Tongue (tissue), 3 donors: ENCODE measurements at places on chromosomes 12 and 14. TPM values are rescaled to one million over a fixed set of nuclear protein-coding genes. Genes with fewer than 3 reads are reported as not detected.

DNA sequence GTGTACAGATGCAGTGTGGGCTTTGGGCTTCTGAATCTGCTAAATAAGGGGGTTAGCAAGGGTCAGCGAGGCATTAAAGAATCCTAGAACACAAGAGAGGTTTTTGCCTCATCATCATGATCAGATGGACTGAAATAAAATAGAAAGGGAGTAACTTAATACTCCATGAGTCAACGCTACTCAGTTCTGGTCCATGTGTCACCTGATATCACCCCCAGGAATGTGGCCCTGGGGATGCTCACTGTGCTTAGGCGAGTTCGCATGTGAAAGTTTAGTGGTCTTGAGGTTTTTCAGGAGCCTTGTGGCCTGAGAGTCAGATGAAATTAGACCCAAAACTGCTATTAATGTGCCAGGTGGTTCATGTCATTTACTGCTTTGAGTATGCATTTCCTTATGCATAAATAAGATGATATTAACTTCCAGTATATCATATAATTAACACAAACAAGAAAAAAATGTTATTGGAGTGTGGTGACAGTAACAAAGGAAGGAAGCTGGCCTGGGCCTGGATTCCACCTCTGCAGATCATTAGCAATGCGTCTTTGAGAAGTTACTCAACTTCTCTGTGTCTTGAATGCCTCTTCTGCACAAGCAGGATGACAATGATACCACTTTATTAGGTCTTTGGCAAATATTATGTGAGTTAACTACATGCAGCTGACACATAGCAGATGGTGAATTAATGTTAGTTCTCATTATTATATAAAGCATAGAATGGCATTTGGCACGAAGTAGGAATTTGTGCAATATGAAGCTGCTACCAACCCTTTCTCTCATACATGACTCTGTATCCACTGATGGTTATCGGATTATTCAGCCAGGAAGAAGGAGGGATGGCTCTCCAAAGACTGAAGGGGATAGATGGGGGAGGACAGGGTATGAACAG lies 1272.6 kb downstream of the AACS start:
- DNase-seq: peak; percentile 64

GRCh38 chr12:89882050-89882449 lies 173.4 kb upstream of the ATP2B1 start:
- no peak for DNase-seq

DNA sequence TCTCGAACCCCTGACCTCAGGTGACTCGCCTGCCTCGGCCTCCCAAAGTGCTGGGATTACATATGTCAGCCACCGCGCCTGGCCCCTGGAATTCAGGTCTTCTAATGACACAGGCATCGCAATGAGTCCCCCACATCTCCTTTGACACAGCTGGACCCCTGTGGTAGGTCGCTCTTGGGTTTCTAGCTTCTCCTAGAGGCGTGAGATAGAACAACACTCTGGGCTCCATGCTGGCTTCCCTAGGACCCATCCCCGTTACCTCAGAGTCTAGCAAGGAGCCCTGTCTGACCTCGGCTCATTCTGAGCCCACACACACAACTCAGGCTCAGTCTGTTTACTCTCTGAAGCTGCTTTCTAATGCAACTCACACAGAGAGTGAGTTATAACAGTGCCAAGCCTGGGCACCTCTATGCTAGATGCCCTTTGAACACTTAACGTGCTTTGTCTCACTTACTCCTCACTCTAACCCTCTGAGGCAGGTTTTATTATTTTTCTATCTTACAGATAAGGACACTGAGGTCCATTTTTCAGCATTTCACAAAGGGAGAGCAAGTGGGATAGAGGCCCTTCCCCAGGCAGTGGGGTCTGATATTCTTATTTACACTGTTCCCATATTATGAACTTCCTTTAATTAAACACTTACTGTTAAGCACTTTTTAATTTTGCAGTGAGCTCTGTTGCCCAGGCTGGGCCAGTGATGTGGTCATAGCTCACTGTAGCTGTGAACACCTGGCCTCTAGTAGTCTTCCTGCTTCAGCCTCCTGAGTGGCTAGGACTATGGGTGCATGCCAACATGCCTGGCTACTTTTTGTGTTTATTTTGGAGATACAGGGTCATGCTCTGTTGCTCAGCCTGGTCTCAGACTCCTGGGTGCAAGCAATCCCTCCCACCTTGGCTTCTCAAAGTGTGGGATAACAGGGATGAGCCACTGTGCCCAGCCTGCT lies 40.6 kb upstream of the RBM19 start:
- no peak for DNase-seq

GRCh38 chr12:10131111-10131690 lies 1.2 kb upstream of the CLEC7A start:
- DNase-seq: no peak

- DNase-seq: peak; percentile 81
These were observed 3.6 kb upstream of the SLC7A8 start for GRCh38 chr14:23186913-23187654.

GRCh38 chr12:63151623-63152320 lies 771 bp upstream of the AVPR1A start:
- DNase-seq: peak; percentile 87

DNA sequence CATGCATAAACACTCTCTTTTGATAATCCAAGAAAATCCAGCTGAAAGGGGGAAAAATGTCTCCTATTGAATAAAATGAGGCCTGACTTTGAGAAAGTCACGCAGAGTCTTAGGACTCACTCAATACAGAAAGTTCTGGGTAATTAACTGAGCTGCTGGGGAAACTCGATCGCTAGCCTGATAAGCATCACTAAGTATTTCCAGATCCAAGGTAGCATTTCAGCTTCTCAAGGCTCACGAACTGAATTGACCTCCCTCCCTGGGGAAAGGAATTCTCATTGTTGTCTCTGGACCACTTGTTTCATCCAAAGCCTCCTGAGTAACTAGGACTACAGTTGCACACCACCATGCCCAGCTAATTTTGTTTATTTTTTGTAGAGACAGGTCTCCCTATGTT lies 13.8 kb upstream of the ANAPC5 start:
- DNase-seq: no peak

- peak; percentile 35 for DNase-seq
These were observed 728.5 kb downstream of the FSCB start for GRCh38 chr14:43778570-43778936.

DNA sequence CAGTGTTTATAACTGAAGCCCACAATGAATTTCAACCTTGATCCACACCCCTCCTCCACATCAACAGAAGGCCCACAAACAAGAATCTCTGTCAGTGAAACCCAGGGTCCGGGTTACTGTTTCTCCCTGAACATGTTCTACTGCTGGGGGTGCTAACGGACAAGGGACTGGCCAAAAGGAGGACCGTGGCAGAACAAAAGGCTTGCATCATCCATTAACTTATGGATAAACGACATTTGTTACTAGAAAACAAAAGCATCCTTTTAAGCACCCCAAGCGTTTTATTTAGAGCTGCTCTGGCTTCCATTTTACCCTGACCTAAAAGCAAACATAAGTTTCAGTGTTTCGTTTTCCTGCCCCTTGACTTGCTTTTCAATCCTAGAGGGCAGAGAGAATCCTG lies 32.2 kb downstream of the BRAP start:
- no peak for DNase-seq

The CPSF6 gene
- total RNA-seq: 54.3 TPM

The HOXC4 gene
- 0.21 TPM for total RNA-seq

The RNASE3 gene
- not detected for total RNA-seq

The DBX2 gene
- 0.21 TPM for total RNA-seq

The STAB2 gene
- total RNA-seq: 8.6 TPM

The TXNDC16 gene
- total RNA-seq: 12.5 TPM
